ENCODE measurements at places on chromosomes 6 and 20.
A peak's percentile ranks its signal among the peaks of the same experiment; 100 is the strongest.

GRCh38 chr6:98672681-98673475, 161.5 kb upstream of the POU3F2 start:
- DNase-seq, result no peak

DNA sequence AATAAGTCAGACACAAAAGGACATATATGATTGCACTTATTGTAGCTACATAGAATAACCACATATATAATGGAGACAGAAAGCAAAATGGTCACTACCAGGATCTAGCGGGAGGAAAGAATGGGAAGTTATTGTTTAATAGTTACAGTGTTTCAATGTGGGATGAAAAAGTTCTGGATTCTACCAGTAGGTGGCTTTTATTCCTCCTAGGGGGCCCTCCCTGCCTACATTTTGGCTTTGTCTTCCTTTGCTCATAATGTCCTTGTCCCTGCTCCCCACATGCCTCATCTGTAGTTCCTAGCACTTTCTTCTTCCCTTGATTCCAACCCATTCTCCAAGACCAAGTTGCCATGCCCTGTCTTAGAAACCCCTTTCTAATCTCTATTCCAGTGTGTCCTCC, 16.3 kb downstream of the ZNF133 start:
- no peak for DNase-seq

DNA sequence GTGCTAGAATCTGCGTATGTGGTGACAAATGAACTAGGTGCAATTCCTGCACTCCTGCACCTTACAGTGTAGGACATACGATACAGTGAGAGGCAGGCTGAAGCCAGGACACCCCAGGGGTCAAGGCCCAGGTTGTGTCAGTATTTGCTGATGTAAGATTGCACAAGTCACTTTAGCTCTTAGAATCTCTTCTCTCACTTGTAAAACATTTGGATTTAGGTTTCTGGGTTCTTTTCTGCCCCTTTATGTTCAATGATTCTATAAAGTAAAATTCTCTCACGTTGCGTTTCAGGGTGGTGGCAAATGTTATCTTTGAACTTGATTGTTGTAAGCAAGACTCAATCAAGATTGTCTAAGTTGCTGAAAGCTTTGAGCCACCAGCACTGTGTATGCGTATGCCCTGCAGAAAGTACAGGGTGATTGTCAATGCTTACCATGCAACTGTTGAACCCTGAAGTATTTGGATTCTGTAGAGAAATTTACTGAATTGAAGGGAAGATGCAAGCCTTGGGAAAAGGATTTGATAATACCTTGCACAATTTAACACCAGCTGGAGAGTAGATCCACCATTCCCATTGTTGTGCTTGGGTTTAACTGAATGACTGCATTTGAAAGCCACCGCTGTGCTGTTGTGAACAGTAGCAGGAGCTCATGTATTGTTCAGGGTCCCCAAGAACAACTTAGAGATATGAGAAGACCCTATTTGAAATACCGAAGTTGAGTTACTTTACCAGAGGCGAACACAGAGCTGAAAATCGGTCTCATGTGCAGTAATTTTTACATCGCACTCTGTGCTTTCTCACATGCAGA, 106.1 kb upstream of the CITED2 start:
- no peak for DNase-seq

GRCh38 chr6:6386010-6386409, 65.5 kb upstream of the F13A1 start:
- DNase-seq, result no peak

- DNase-seq, result no peak
These were observed 82.3 kb downstream of the CD164 start for GRCh38 chr6:109299776-109300564.

DNA sequence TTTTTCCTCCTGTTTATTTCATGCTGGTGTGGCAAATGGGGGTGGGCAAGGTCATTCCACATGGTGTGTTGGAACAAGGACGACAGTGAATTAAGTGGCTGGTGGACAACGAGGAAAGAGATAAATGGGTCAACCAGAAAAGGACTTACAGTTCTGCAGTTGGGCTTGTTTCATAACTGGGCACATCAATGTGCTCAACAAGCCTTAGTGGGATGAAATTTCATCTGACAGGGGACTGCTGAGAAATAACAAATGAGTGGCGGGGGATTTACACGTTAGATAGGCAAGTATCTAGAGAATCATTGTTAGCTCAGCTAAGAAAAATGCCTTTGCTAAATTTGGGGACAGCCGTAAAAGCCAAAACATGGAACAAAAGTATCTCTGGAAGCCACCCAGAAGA, 163.6 kb downstream of the NRN1 start:
- no peak for DNase-seq

DNA sequence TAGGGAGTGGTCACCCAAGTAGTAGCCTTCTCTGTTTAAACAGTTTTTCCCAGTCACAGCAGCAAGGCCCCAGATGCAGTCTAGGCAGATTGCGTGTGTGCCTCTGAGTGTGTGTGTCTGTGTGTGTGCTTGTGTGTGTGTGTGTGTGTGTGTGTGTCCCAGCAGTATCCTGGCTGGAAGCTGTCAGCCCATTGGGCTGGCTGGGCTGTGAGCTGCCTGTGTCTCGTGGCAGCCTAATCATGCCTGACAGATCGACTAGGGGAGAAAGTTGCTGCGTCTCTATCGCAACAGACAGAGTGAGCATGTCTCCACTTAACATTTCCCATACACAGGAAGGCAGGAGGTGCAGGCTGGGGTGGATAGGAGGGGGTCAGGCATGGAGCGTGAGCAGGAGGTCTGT, 42.9 kb upstream of the LRFN2 start:
- DNase-seq, result no peak

GRCh38 chr6:67362976-67363375, 1272.1 kb upstream of the ADGRB3 start:
- DNase-seq, result no peak

GRCh38 chr20:57559289-57559634, 1.6 kb upstream of the PCK1 start:
- DNase-seq, result no peak

DNA sequence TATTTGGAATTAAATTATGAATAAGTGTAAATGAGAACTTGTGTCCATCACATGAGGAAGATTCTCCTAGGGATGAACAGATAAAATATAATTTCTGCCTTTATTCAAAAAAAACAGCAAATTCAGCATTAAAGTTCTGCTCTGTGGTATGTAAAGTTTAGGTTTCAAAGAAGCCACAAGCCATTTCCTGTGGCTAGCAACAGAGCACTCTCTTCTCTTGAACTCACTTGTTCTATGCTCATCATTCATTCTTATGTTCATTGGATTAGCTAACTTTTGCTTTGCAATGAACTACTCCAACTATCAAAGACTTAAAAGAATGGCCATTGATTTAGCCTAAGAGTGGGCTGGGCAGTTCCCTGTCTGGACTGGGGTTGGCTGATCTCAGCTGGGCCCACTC, 20.8 kb upstream of the SNRPB2 start:
- no peak for DNase-seq

DNA sequence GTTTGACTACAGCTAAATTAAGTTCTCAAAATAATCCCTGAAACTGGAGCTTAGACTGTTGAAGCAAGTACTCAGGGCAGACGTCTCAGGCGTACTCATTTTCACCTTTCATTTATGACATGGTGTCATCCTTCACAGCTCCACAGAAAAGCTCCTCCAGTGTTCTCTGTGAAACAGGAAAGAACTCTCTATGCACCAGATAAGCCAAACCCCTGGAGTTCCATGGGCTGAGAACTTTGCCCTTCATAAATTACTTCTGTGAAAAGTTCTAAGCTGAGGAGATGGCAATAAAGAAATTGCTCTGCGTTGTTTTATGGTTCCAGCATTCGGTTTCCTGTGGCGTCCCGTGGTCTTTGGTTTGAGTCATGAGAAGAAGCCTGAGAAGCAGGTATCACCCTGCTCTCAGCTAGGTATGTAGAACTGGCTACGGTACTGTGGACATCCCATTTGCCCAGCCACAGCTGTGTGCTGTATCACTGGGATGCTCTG, 20.2 kb upstream of the RREB1 start:
- DNase-seq, result no peak

DNA sequence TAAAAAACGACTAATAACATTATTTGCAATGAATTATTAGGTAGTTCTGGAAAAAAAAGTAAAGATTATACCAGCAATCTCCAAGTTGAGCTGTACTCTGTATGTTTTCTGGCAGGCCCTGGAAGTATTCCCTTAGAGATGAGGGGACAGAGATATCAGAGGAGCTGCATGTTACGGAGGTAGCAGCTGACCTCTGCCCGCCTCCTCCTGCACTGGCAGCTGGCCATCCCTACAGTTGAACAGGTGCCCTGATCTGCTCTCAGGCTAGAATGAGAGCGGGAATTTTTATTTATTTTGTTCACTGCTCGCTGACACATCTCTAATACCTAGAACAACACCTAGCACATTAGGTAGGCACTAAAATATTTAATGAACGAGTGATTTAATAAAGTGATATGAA, 23.1 kb downstream of the FBXL4 start:
- no peak for DNase-seq

DNA sequence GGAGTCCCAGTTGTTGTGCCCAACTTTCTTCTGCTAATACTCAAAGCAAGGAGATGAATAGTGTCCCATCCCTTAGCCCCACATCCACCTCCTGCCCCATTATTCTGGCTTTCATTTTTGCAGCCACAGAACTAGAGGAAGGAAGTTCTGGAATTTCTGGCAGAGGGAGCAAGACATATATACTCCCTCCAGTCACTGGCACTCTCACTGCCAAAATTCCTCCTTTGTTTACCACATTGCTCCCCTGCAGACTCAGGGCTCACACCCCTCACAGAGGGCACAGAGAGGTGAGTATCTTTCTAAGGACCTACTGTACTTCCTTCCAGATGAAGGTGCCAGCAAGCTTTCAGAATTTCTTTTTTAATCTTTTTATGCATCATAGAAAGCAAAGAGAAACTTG, 168.0 kb upstream of the ID4 start:
- DNase-seq, result no peak

GRCh38 chr6:53910834-53911233, 116.0 kb downstream of the LRRC1 start:
- no peak for DNase-seq

GRCh38 chr20:64101731-64102621, 5.4 kb downstream of the NPBWR2 start:
- peak; percentile 21 for DNase-seq

DNA sequence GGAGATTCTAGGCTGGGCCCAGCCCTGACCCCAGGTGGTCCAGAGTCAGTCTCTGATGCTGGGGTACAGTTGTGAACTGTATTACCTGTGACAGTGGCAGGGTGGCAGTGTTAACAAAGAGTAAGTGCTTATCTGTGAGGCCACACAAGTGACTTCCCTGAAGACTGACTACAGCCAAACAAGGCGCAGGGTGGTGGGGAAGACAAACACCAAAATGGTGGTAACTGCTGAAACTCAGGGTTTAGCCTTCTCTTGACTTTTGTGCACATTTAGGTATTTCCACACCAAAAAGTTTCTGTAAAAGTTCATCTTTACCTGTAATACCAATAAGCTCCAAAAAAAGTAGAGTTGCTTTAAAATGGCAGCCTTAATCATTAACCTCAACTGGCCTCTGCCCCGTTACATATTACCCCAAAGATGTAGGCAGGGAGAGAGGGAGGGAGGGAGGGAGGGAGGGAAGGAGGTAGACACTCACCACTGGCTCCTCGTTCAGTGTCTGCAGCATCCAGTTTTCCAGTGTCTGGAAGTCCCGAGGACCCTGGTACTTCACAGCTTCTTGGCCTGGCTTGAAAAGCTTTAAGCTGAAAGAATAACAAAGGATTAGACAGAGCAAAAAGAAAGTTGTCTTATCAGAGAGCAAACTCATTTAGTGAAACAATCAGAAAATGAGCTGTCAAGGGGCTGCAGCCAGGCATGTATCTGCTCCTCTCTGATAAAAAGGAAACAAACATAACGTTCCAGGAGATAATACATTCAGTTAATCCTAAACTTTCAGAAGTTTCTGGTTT, 11.3 kb downstream of the TXNDC5 start:
- DNase-seq, result no peak

GRCh38 chr6:26216886-26217713, 129.9 kb downstream of the HFE start:
- DNase-seq, result peak; percentile 50

- no peak for DNase-seq
These were observed 118.0 kb downstream of the B3GAT2 start for GRCh38 chr6:70838907-70839285.

Measured in stimulated activated CD8-positive, alpha-beta memory T cell treated with anti-CD3 and anti-CD28 coated beads, Interleukin-15, amount 100 ng/mL, for 4 hours (primary cell).